Neural progenitor cell (in vitro differentiated cells): ENCODE measurements at places on chromosomes 5 and 9. TPM values are rescaled to one million over a fixed set of nuclear protein-coding genes. Genes with fewer than 3 reads are reported as not detected.
A peak's percentile ranks its signal among the peaks of the same experiment; 100 is the strongest.

Gene SLC36A3
- total RNA-seq: not detected in 2 replicates

- DNase-seq: no peak
Measured at GRCh38 chr5:54774281-54775170, 210.9 kb downstream of the ESM1 start.

Gene HACD4
- total RNA-seq: 1.1 and 1.2 TPM in 2 replicates

Gene PCDHGA11
- 9.5 and 13.3 TPM in 2 replicates for total RNA-seq

GRCh38 chr5:77560677-77561263 is 68.7 kb upstream of the WDR41 start:
- DNase-seq: peak; percentile 54

GRCh38 chr5:28156981-28157380 is 1118.6 kb upstream of the CDH9 start:
- DNase-seq: no peak

Gene PCDHB12
- total RNA-seq: 3.0 and 3.8 TPM in 2 replicates

GRCh38 chr9:78664370-78664769 is 367.4 kb downstream of the PSAT1 start:
- no peak for DNase-seq

DNA sequence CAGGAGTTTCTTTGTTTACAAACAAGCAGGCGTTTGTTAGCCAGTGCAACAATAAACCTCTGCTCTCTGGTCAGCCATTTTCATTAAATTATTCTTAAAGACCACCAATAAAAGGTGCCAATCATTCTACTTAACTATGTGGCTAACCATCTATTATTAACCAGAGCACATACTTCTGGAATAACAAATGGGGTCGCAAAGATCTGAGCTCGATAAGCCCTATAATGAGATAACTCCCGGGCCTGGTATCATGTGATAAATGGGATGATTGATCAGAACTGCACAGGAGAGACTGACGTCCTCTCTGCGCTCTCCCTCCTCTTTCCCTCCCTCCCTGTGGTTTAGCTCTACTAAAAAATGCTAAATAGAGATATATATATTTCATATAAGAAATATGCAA is 488.2 kb downstream of the NTRK2 start:
- peak; percentile 21 for DNase-seq

Gene FGF18
- 0.06 and 0.22 TPM in 2 replicates for total RNA-seq

- DNase-seq: no peak
Measured at GRCh38 chr9:69357030-69357775, 32.2 kb downstream of the ENTREP1 start.

Gene EPB41L4B
- 5.0 and 6.2 TPM in 2 replicates for total RNA-seq

DNA sequence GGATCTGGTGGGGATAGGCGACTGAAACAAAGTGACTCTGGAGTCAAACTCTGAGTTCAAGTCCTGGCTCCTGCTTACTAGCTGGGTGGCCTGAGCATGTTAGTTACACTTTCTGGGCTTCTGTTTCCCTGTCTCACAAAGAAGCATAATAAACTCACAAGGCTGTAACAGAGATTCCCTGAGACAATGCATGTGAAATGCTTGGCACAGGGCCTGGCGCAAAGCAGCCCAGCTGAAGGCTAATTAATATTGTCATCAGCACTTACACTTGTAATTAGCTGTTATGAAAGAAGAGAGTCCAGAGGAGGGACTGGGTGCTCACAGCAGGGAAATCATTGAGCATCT is 64.1 kb upstream of the SPOCK1 start:
- no peak for DNase-seq

GRCh38 chr5:66633754-66634153 is 37.6 kb downstream of the MAST4 start:
- DNase-seq: peak; percentile 41

Gene HAVCR1
- total RNA-seq: not detected in 2 replicates

DNA sequence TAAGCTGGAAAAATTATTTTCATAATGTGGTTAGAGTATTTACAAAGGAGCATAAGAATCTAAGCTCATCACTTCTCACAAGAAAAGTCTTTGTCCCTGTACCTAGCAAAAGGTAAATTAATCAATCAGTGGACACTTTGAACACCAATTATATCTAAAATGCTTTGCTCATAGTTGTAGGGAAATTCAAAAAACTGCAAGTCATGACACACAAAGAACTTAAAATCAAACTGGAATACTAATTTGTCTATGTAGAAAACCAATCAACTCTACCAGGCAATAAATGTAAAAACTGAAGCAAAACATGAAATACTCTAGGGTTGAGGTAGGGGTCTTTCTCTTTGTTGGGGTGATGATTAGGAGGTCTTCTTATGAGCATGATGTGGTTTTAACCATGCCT is 135.5 kb downstream of the PRKACG start:
- no peak for DNase-seq

GRCh38 chr5:2298781-2299180 is 416.1 kb upstream of the IRX4 start:
- peak; percentile 20 for DNase-seq

GRCh38 chr5:174834081-174834480 is 109.7 kb downstream of the MSX2 start:
- DNase-seq: no peak

Gene TMEM232
- 2.0 and 5.2 TPM in 2 replicates for total RNA-seq

DNA sequence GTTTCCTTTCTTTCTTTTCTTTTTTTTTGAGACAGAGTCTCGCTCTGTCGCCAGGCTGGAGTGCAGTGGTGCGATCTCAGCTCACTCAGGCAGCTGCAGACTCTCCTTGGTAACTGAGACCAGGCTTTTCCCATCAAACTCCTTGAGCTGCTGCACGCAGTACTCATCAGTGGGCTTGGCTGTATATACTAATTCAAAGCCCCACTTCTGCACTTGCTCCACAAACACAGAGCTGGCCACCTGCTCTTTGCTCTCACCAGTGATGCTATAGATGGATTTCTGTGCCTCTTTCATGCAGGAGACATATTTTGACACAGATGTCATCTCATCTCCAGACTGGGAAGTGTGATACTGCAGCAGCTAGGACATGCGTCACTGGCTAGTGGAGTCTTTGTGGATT is 252.7 kb downstream of the AP3B1 start:
- DNase-seq: no peak

DNA sequence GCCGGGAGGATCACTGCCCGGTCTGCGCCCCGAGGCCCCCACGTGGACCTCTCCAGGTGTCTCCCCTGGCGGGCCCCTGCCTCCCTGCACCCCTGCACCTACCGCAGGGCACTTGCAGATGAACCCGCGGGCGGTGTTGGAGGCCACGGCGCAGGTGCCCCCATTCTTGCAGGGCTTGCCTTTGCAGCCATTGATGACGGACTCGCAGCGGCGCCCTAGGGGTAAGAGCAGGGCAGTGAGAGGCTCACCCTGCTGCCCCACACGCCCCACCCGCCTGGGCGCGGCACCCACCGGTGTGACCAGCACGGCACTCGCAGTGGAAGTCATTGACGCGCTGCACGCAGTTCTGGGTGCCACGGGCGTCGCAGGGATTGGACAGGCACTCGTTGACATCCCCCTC is 23.6 kb upstream of the SEC16A start:
- DNase-seq: no peak
